ENCODE measurements at places on chromosomes 1 and 21.

DNA sequence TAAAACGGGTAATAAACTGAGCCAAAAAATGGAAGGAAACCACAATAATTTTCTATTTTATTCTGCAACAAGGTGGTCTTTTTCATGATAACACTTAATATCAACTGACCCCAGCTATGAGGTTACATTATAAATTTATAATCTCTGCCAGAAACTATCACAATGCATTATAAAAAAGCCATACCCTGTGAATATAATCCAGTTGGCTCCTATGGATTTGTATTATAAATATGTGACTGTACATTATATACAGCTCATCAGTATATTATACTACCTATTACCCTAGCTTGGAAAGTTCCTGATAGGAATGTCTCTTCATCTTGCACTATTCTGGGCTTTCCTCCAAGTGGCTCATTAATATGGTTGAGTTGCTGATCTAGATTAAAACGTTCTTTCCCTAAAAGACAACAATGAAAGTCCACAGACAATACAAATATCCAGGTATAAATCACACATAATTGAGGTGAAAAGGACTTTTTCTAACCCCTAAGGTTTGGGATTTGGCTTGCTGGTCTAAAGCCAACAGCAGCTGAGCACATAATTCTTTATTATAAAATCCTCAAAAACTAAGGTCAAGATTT lies 487.7 kb downstream of the TTLL7 start:
- DNase-seq, result no peak

DNA sequence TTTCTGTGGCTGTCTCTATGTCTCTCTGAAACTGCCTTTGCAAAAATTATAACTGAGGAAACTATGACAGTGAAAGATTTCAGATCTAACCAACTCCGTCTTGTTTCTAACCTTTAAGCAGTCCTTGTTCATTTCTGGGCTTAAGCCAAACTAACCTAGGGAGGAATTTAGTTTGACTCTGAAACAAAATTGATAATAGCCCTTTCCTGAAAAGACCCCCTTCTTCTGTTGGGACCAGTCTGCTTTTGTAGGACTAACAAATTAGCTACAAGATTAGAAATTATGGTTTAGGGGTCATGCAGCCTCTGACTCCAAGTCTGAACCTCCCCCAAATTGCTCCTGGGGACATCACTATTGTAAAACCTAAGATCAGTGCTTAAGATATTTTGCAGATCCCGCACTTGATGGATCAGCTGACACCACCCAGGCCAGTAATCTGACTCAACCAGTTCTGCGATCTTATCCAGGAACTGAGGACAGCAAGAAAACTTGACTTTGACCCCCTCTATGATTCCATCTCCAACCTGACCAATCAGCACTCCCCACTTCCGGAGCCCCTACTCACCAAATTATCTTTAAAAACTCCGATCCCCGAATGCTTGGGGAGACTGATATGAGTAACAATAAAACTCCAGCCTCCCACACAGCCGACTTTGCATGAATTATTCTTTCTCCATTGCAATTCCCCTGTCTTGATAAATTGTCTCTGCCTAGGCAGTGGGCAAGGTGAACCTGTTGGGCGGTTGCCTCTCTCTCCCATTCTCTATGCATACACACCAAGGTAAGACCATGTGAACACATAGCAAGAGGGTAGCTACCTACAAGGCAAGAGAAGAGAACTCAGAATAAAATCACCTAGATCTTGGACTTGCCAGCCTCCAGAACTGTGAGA lies 11.1 kb upstream of the TRIM63 start:
- DNase-seq, result no peak

GRCh38 chr1:184624051-184624450 lies 130.6 kb downstream of the EDEM3 start:
- DNase-seq, result no peak

- no peak for DNase-seq
Measured at GRCh38 chr1:181557313-181557712, 74.0 kb downstream of the CACNA1E start.

DNA sequence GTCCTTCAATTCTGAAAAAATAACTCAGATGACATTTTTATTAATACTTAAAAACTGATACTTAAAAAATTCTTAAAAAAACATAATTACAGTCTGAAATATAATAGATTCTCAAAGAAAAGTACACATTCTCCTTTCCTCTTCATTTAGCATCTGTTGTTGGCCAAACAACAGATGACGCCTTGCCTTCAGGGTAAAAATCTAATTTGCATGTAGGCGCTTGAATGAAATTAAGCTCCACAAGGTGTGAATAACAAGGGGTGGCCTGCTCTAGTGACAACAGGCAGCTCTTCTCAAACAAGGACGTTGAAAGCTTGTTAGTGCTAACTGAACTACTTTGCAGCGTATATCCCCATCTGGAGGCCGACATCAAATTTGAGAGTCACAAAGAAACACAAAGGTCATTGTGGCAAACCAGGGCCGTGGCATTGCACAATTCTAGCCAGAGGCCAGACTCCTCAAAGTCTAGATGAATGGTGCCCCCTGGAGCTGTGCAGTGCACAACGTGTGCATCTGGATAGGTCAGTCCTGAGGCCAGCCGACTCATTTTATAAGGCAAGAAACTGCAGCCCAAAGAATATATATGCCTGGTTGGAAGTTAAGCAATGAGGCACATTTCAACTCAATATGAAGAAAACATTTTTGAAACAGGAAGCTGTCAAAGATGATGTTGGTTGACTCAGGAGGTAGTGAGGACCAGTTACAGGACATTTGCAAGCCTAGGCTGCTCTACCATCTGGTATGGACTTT lies 459.2 kb upstream of the RUNX1 start:
- no peak for DNase-seq

DNA sequence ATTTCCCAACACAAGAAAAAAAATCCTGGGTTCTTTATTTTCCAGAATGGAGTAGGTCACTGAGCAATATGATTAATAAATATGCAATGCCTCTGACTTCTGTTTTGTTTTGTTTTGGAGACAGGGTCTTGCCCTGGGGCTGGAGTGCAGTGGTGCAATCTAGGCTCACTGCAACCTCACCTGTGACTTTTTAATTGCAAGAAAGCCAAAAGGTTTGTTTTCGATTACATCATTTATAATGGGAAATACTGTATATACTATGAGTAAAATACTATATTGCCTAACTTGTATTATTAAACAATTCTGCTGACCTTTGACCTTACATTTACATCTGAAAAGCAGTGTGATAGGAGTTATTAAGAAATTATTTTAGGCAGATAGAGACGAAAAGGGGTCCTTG lies 11.6 kb upstream of the CD46 start:
- no peak for DNase-seq

DNA sequence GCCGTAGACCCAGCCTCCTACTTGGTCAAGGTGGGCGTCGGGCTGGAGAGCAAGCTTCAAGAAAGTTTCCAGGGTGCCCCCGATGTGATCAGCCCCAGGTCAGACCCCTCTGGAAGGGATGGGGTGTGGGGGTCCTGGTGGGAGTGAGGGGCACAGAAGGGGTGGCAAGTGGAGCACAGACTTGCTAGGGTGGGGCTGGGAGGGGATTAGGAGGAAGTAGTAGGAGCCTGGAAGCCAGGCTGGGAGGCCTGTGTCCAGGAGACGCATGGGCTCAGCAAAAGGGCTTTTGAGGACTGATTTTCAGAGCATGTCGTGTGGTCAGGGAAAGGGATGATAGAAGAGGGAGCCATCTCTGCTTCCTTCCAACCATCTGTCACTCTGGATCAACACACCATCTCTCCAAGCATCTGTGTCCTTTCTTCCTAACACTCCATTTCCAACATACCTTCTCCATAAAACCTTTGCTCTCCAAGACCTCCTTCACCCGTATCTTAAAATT lies 8.5 kb downstream of the TRIM46 start:
- no peak for DNase-seq

DNA sequence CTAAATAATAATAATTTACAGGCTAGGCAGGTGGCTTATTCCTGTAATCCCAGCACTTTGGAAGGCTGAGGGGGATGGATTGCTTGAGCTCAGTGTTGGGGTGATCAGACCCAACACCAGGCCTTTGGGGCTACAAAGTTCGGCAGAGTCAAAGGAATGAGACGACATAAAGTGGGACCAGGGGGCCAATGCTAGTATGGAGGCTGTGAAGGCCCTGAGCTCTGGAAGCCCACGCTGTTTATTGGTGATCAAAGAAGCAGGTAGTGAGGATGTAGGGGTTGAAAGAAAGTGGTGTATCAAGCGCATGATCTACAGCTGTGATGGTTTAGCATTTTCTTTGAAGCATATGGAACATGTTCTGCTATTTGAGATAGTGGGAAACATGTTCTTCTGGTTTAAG lies 5.6 kb downstream of the BTBD8 start:
- no peak for DNase-seq

- DNase-seq, result no peak
Measured at GRCh38 chr21:42768324-42769121, 110.8 kb downstream of the WDR4 start.

DNA sequence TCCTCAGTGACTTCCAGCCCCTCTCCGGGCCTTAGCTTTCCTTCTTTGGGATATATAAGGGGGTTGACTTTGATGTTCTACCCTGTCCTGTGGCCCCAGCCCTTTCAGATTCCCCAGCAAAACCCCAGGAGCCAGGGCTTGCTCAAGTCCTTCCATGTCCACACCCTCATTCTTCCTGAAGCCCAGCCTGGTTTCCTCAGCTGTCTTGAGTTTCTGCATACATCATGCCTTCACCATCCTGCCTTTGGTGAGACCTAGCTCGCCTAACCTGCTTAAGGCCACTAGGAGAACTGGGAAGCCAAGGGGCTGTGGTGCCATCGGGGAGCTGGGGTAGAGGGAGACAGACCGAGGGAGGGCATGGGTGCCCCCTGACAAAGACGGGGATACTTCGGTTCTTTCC lies 17.2 kb upstream of the PEF1 start:
- no peak for DNase-seq

DNA sequence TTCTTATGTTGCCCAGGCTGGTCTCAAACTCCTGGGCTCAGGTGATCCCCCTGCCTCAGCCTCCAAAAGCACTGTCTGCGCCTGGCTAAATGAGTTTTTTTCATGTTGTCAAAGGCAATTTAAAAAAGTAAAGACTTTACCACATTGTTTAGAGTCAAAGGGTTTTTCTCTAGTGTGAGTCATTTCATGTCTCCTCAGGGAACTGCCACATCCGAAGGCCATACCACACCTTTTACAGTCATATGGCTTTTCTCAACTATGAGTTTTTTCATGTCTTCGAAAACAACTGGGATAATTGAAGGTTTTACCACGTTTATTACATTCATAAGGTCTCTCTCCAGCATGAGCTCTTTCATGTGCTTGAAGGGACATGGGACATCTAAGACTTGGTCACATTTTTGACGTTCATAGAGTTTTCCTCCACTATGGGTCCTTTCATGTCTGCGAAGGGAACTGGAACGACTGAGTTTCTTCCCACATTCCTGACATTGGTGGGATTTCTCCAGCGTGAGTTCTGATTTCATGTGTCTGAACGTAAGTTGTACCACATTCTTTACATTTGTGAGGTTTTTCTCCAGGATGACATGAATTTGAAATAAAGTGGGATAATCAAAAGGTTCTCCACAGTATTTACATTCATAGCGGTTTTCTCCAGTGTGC lies 65.6 kb downstream of the UCHL5 start:
- no peak for DNase-seq

DNA sequence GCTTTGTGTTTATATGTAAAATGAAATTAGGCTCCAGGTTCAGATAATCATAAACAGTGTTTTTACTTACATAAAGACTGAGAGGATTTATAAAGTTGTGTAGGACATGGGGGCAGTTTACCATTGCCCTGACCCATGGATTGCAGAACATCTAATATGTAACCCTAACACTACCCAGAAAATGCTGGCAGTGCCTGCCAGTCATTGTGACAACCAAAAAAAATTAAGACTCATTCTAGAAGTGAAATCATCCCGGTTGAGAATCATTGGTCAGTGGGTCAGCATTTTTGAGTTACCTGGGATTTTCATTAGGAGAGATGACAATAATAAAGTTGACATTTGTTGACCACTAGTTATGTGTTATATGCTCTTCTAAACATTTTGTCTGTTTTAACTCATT lies 31.2 kb upstream of the THEM4 start:
- no peak for DNase-seq

- DNase-seq, result no peak
Measured at GRCh38 chr21:41786509-41786987, 19.7 kb upstream of the RIPK4 start.

GRCh38 chr21:33075128-33075527 lies 5.2 kb downstream of the OLIG1 start:
- DNase-seq, result no peak

GRCh38 chr1:89350298-89350697 lies 13.6 kb upstream of the GBP6 start:
- no peak for DNase-seq

DNA sequence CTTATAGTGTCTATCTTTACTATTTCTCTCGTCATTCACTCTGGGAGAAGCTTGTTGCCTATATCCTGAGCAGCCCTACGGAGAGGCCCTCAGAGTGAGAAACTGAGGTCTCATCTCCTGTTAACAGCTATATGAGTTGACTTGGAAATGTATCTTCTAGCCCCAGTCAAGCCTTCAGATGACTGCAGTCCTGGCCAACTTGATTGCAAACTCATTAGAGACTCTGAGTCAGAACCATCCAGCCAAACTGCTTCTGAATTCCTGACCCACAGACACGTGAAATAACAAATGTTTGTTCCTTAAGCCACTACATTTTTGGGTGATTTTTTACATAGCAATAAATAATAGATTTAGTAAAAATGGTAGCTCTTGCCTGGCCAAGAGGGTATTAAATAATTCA lies 3.9 kb upstream of the ZBED6 start:
- no peak for DNase-seq

GRCh38 chr1:54495954-54496353 lies 52.1 kb upstream of the ACOT11 start:
- no peak for DNase-seq

Measured in cerebellar nuclear complex (tissue), 1 donor.